ENCODE measurements at places on chromosomes 16 and 17.
A peak's percentile ranks its signal among the peaks of the same experiment; 100 is the strongest.

- DNase-seq, result no peak
These were observed 42.3 kb downstream of the RNF112 start for GRCh38 chr17:19453296-19453695.

- DNase-seq, result peak; percentile 43
These were observed 130.9 kb downstream of the PARN start for GRCh38 chr16:14499110-14499509.

DNA sequence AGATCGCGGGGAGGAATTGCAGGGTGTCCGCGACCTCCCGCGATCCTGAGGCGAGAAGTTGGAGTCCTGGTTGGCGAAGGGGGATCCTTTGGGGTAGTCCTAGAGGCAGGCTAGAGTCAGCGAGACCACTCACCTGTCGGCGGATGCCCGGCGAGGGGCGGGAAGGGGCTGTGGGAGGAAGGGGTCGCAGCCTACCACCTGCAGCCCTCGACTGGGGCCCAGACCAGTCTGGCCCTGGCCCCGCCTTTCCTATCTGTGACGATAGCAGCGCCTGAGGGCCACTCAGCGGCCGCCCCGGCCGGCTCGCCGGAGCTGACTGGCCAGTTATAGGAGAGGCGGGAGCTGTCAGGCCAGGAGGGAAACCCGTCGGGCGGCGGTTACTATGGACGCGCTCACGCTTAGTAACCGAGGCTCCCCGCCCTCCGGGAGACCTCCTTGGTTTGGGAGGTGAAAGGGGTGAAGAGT, at the start of gene TEKT3:
TEKT3 (minus strand) TSS at position 213 of the 465 bp plus-strand sequence. CDS start 10,012 bp downstream, outside the sequence.
- DNase-seq, result peak; percentile 57

GRCh38 chr16:69395859-69396186, 10.0 kb upstream of the TERF2 start:
- DNase-seq, result no peak

DNA sequence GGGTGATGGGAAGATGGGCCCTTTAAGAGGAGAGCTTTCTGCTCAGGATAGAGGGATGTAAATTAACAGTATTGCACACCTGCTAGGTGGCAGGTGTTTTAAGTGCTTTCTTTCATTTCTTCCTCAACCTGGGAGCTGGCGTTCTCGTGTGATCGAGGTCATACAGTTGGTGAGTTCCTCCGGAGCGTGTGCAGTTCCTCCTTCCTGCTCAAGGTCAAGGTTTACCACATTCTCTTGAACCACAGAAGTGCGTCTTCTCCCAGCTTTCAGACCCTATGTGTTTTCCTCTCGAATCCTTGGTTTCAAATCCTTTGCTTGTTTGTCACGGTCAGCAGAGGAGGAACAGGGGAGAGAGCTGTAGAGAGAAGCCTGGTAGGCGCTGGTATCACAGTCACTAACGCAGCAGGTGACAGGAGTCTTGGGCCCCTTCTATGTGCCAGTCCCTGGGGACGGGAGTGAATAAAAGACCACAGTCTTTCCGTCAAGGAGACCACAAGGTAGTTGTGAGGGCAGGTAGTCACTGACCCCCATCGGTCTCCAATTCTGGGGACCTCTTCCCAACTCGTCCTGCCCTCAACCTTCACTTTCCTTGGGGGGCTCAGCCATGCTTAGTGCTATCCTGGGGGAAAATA, 791 bp downstream of the DNAI2 start:
- no peak for DNase-seq

DNA sequence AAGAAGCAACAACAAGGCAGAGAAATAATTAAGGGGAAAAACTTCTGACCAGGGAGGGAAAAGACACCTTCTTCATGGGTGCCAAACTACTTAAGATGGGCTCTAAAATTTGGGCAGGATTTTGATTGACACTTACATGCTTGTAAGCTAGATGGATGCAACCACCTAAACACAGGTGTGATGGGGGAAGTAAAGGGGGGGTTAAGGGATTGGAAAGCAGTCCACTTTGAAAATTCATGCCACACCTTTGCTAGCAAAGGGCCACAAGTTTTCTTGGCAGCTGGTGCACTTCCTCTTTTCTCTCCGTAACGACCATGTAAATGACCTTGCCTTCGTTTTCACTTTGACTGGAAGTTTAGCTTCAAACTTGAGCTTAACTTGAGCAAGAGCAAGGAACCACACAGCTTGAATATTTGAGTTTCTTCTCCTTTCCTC, 14.3 kb upstream of the PRKAR1A start:
- DNase-seq, result no peak

- DNase-seq, result no peak
These were observed 6.2 kb upstream of the MYOCD start for GRCh38 chr17:12659500-12659899.

DNA sequence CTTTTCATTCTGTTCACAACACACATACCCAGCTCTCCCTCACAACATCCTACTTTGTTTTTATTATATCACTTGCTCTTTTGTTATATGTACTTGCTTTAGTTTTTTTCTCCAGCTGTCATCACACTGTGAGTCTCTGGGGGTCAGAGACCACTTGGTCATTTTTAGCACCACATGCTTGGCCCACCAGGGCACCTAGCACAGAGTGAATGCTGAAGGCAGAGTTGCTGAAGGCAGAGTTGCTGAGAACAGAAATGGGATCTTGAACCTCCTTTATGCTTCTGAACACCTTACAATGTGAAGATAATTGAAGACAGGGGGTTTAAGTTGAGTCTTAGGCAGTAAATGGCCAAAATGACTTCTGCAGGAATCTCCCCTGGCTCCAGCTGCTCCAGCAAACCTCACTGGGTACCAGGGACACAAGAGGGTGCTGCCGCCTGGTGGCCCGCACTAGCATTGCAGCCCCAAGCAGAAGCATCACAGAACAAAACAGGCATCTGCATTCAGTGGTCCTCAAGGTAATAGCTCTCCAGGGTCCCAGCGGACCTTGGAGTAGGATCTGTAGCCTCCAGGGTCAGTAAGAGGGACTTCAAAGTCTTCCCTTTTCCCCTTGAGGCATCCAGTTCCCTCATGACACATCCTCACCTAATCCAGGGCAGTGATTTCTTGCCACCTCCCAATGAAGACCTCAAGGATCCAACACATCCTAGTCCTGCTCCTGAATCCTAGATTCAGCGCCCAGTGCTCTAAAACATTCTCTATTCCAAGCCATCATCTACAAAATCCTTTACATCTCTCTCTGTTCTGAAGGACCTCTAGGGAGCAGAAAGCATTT, 1972.6 kb downstream of the TP53TG3F start:
- DNase-seq, result no peak

DNA sequence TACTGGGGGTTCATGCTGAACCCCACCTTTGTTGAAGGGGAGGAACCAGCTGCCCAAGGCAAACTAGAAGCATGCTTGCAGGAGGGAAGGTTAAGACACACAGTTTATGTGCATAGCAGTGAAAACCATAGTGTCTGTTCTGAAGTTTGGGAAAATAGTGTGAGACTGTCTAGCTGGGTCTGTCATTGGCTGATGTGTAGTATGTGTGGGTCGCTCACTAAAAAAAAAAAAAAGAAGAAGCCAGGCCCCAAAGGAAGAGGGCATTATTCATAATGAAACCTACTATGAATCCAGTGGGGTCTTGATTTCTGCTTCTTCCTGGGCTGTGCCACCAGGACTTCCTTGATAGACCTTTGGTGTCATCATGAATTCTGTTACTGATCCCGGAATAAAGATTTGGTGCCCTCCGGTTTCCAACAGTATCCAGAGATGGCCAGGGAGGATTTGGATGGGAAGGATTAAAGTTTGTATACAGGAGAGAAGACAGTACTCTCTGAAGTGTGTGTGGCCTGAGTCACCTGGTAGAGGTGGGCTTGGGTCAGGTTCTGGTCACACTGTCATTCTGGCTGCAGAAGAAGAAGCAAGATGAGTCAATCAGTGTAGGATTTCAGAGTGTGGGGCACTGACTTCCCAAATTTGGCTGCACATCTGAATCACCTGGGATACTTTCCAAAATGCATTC, 220.3 kb downstream of the PRKCA start:
- no peak for DNase-seq

DNA sequence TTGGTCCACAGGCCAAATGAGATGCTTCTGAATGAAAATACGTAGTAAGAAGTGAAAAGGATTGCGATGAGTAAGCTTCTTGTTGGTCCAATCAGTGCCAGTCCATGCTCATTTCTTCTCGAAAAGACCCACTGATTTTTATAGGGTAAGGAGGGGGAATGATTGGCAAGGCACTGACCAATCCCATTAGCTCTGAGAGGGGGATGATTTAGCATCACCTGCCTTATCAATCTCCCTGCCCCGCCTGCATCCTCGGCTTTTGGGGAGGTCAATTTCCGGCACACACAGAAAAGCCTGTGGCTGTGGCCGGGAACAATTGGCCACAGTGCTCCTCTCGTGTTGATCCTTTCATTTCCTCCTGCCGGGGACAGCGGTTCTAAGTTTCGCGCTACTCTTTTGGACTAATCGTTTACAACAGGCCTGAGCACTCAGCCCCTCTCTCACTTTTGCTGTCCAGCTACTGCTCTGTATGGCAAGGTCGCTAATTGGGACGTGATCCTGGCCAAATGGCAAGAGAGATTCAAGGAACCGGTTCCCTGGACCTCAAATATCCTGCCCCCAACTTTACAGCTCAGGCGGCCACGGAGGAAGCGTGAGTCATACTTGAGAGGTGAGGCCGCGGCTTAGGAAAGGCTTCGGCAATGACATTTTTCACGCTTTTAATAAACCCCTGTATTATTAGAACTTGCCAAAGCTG, 43.1 kb downstream of the TBX4 start:
- DNase-seq, result peak; percentile 56

- no peak for DNase-seq
These were observed 158.6 kb downstream of the AXIN2 start for GRCh38 chr17:65402513-65403496.

DNA sequence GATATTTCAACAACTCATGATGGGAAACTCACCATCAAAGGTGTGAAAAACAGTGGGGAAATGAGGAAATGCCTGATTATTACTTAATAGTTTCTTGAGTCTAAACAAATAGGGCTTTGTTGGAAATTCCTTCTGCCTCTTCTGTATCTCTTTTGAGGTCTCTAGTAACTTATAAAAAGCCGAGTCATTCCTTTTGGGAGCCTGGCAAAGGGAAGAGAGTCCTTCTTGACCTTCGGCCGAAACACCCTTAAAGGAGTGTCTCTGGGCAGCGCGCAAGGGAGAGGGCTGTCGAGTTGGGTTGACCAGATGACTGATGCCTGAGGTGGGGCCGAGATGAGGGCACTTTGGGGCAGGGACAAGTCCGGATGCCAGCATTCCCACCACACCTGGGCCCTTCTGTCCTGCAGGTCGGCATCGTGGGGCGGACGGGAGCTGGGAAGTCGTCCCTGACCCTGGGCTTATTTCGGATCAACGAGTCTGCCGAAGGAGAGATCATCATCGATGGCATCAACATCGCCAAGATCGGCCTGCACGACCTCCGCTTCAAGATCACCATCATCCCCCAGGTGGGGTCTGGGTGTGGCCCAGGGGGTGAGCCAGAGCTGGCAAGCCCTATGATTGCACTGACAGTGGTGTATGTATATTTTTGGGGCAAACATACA, 89.2 kb downstream of the ABCC6 start:
- no peak for DNase-seq

DNA sequence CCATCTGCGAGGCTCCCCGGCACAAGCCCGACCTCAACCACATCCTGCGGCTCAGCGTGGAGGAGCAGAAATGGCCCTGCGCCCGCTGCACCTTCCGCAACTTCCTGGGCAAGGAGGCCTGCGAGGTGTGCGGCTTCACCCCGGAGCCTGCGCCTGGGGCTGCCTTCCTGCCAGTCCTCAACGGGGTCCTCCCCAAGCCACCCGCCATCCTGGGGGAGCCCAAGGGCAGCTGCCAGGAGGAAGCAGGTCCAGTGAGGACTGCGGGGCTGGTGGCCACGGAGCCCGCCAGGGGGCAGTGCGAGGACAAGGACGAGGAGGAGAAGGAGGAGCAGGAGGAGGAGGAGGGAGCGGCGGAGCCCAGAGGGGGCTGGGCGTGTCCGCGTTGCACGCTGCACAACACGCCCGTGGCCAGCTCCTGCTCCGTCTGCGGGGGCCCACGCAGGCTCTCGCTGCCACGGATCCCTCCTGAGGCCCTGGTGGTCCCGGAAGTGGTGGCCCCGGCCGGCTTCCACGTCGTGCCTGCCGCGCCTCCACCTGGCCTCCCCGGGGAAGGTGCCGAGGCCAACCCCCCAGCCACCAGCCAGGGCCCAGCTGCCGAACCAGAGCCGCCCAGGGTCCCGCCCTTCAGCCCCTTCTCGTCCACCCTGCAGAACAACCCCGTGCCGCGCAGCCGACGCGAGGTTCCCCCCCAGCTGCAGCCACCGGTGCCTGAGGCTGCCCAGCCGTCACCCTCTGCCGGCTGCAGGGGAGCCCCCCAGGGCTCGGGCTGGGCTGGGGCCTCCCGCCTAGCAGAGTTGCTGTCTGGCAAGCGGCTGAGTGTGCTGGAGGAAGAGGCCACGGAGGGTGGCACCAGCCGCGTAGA, 13.1 kb upstream of the PRR35 start:
- peak; percentile 21 for DNase-seq

GRCh38 chr16:19705146-19705501, 12.9 kb downstream of the KNOP1 start:
- no peak for DNase-seq

- DNase-seq, result no peak
These were observed 143.2 kb downstream of the PHKB start for GRCh38 chr16:47604306-47604705.

- DNase-seq, result no peak
These were observed 982 bp upstream of the NEURL4 start for GRCh38 chr17:7329997-7330637.

GRCh38 chr16:50066482-50067289, 916 bp downstream of the HEATR3 start:
- DNase-seq, result no peak

- DNase-seq, result no peak
These were observed 218 bp downstream of the TNRC6C start for GRCh38 chr17:77958716-77959125.
